ENCODE measurements at places on chromosomes 3 and 15.
A peak's percentile ranks its signal among the peaks of the same experiment; 100 is the strongest.

DNA sequence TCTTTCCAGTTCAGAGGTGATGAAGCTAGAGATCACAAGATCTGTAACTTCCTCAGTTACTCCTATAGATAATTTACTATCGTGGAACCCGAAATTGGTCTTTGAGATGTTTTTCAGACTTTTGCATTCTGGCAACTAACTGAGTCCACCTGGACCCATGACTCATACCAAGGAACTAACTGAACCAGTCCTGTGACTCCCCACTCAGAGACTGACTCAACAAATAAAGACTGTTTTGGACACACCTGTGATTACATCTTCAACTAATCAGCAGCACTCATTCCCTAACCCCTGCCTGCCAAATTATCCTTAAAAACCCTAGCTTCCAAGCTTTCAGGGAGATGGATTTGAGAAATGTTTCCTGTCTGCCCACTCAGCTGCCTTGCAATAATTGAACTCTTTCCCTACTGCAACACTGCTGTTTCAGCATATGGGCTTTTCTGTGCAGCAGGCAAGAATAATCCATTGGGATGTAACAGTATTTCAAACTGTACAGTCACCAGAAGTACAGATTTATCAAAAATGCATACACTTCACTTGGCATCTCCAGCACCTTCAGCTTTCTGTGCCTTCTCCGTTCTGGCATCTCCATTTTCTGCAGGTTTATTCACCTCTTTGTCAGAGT, 57.7 kb downstream of the GATM start:
- DNase-seq = peak; percentile 5

DNA sequence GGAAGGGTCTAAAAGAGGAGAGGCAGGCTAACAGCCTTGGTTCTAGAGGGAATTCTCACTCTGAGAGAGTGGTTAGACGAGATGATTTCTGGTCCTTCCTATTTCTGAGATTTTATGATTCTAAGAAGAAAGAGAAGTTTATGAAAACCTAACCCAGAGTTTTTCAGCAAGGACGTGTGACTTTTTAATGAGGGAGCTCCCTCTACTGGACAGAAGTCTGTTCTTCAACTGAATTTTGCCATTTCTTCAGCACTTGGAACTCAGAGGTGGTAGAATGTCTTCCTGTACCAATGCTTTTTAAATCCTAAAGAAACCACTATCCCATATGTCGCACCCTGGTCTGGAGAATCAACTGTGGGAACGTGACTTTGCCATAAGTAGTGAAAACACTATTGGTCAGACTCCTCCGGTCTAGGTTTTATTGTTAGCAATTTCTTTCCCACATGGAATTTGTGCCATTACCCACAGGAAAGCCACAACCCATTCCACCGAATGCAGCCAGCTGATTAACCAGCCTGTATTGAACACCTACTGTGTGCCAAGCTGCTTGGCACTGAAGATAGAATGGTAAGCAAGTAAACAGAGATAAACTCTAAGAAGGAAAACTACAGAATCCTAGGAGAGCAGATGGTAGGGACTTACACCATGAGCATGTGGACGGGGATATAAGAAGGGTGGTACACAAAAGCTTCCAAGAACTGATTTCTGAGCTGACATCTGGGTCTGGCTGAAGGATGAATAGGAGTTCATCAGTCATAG, 199.5 kb upstream of the LMCD1 start:
- DNase-seq = peak; percentile 64

GRCh38 chr15:75234191-75234810, 23.8 kb upstream of the GOLGA6C start:
- no peak for DNase-seq

GRCh38 chr3:197339841-197340520, 41.6 kb upstream of the DLG1 start:
- peak; percentile 78 for DNase-seq

DNA sequence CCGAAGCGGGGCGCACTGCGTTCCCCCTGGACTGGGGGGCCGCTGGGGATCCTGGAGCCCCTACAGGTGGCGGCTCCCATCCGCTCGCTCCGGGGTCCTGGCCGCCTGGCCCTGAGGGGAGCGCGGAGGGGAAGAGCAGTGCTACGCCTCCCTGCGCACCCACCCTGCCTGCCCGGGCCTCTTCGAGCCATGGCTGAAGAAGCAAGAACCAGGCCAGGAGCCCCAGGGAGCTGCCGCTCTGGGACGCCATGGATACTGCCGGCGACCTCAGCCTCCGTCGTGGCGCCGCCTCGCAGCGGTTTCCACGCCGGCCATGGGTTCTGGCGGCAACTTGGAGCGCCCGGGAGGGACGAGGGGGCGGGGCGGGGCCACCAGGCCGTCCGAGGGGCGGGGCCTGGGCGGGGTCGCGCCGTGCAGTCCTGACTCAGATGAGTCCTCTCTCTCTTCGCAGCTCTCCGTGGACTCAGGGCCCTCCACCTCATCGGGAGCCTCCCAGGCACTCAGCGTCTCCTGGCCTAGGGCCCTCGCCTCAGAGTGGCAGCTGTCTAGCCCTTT, 50.9 kb downstream of the MYL3 start:
- DNase-seq = peak; percentile 50

GRCh38 chr15:64507845-64508244, 47.5 kb downstream of the ZNF609 start:
- no peak for DNase-seq

DNA sequence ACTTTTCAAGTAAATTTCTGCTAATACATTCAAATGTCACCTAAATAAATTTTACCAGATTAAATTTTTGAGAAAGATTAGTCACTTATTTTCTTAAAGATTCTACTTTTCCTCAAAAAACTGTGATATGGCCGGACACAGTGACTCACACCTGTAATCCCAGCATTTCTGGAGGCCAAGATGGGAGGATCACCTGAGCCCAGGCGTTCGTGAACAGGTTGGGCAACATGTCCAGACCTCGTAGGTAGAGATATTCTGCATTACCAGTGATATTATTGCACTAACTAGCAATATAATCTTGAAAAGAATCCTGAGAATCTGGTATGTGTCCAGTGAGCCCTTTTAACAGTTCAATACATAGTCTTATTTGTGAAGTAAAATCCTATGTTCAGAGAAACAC, 61.7 kb downstream of the CBLB start:
- DNase-seq = no peak

DNA sequence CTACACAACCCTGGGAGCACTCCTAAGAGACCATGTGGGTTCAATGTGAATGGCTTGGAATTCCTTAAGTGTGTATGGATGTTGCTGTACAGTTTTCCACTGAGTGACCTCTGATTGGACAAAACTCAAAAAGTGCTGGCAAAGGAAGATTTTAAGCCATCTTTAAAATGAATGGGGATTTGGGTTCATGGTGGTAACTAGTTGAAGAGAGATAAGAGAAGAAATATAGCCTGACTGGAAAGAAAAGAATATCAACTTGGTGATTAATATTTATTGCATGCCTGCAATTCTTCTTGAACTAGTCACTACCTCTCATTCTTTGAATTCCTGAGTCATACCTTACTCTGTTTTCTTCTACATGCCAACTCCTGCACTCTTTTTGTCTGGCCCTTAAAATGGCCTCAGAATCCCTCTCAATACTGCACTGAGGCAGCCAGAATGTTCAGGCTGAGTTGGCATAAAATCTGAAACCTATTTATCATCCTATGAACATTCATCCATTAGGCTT, 124.7 kb downstream of the RPL22L1 start:
- DNase-seq = peak; percentile 64

DNA sequence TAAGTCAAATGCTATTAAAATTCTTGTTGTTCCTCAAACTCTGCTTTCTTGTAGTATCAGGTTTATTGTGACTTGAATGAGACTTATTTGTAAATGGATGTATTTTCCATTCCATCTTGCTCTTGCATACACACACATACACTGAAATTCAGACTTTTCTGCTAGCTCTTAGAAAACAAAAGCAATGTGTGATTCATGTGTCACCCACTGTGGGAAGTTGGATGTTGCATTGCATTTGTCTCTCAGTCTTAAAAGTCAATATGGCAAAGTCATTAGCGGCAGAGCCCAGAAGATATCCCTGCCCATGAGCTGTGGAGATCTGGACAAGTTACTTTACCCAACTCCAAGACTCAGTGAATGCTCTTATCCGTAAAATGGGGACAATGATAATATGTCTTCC, 357.2 kb upstream of the TPRG1 start:
- no peak for DNase-seq

- DNase-seq = no peak
Observed at GRCh38 chr15:81280696-81281455, 43.1 kb downstream of the STARD5 start.

DNA sequence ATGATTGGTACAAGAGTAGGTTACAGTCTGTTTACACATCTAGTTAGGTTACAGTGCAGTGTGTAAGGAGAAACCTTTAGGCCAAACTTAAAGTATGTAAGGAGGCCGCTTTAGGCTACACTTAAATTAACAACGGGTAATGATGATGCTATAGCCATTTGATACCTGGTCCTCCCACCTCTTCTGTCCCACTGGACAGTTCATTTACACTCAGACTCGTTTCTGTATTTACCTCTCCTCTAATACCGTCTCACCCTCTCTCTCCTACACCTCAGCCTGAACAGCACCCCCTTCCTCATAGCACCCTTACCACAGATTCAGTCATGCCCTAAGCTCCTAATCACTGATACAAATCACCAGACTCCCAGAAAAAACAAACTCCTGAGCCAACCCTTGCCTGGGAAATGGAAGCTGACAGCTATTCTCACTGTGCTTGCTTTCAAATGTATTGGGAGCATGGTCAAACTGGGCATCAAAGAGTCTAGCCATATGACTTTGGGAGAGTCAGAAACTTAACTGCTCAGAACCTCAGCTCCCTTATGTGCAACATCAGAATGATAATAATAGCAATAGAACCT, 241.3 kb upstream of the SETMAR start:
- no peak for DNase-seq

- DNase-seq = no peak
Observed at GRCh38 chr15:41578736-41579383, 19.8 kb downstream of the TYRO3 start.

Measured in fibroblast of mammary gland (primary cell).